Activated CD8-positive, alpha-beta memory T cell treated with anti-CD3 and anti-CD28 coated beads for 4 hours (primary cell): ENCODE measurements at places on chromosomes 12 and 14.

- DNase-seq = no peak
These were observed 69.4 kb downstream of the SPATA7 start for GRCh38 chr14:88454886-88455285.

GRCh38 chr12:107557026-107557425 is 128.6 kb upstream of the PWP1 start:
- no peak for DNase-seq

DNA sequence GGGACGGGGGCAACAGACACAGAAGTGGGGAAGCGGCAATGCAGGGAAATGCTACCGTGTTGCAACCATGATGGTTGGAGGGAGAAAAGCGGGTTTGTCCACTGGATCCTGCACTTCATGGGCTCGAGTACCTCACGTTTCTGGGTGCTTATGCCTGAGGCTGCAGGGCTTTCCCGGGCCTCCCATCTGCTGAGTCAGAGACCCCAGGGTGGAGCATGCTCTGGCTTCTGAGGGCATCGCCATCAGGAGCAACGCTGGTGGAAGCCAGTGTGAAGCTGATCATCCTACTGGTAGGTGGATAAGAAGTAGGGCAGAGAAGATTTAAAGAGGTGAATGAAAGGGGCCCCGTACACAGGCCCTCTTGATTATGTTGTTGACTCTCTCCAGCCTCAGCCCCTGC is 5.0 kb upstream of the ADGRD1 start:
- no peak for DNase-seq

DNA sequence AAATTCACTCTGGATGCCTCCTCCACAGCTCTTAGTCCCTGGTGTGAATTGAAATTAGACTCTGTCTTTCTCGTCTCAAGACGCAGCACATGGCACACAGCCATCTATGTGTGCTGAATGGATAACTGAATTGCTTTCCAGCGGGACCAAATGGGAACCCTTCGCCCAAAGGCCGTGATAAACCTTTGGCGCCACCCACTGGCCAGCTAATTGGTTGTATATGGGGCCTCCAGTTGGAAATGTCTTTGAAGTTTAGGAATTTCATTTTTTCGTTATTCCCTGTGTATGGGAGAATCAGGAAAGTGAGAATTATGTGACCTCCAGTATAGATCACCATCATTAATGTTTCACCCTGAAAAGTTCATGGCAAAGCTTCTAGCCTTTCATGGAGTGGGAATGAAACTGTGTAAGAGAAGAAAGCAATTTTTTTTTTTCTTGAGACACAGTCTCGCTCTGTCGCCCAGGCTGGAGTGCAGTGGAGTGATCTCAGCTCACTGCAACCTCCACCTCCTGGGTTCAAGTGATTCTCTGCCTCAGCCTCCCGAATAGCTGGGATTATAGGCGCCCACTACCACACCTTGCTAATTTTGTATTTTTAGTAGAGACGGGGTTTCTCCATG is 9.8 kb upstream of the HSP90AA1 start:
- DNase-seq = peak; percentile 48

GRCh38 chr12:104182621-104183378 is 32.8 kb upstream of the TXNRD1 start:
- DNase-seq = no peak

- no peak for DNase-seq
These were observed 49.3 kb downstream of the TMEM30B start for GRCh38 chr14:61231810-61232209.

DNA sequence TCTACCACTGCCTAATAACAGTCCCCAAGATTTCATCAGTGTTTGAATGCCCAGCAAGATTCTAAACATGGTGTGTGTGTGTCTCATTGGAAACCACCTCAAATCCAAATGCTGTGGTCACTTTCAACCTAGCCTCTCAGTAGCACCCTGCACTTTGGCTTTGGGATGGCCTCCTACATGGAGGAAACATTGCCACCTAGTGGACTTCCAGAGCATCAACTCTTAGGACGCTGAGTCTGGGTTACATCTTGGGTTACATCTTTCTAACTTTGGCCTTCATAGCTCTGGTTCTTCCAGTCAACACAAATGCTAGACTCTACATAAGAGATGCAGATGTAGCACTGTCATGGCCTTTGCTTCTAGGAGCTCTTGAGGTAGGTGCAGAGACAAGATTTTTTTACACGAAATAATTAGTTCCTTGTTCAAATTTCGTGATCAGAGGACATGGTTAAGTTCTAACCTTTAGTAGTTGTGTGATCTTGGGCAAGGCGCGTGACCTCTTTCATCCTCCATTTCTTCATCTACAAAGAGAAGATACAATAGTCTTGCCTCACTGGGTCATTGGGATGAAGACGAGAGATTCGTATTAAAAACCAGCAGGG is 113.5 kb upstream of the VASH1 start:
- no peak for DNase-seq

GRCh38 chr14:101716956-101717662 is 44.4 kb upstream of the PPP2R5C start:
- DNase-seq = no peak

DNA sequence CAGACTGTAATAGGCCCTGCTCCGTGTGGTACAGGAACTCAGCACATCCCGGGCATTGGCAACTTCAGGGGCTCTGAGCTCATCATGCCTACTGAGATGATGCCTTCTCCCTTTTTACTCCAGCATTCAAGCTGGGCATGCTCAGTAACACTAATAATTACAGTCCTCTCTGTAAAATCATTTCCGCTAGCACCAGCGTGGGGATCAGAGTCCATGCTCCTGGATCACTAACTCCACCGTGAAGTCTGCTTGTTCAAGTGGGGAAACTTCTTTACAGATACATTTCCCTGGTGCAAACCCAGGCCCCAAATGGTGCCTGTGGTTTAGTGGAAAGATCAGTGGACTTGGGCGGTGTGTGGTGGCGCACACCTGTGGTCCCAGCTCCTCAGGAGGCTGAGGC is 16.7 kb downstream of the CLSTN3 start:
- DNase-seq = no peak

GRCh38 chr12:78490861-78491260 is 373.7 kb upstream of the SYT1 start:
- DNase-seq = no peak

GRCh38 chr12:98439981-98440581 is 75.3 kb upstream of the TMPO start:
- no peak for DNase-seq

DNA sequence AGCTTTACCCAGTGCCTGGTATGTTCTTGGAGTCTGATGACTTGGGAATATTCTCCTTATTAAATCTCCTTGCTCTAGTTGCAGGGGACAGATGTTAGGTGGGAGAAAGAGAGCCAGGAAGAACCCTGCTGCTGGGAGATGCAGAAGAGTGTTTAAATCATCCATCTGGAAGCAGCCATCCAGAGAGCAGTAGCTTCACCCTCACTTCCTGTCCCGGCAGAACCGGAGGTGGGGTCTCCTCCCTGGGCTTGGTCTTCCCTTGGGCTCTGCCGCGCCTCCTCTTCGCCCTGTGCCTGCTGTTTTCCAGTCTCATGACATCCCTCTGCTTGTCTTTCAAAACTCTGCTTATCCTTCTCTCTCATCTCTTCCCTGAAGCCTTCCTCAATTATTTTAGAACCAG is 15.5 kb downstream of the B4GALNT3 start:
- DNase-seq = no peak

DNA sequence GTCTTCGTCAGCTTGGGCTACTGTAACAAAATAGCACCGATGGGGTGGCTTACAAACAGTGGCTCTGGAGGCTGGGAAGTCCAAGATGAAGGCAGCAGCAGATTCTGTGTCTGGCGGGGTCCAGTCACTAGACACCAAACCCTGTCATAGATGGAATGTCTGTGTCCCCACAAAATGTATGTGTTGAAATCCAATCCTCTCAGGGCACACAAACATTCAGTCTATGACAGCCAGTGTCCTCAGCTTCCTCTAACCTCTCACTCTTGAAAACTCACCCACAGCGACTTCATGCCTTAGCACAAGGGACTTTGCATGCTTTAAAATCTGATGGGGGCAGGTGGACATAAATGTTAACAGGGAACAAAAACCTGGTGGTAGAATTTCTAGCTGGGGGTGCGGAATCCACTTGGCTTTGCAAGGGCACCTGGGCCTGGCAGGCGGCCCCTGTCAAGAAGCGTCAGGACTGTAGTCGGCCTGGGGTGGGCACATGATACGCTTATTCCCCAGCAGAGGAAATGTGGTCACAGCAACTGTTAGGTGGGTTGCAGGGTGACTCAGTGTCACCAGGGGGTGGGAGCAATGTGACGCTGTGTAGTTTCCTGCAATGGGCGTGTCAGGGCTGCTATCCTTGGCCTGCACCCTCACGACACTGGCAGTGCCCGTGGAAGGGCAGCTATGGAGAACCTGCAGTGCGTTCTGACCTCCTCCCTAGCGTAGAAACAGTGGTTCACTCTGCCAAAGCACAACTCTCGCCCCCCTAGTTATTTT is 17.7 kb downstream of the RIN3 start:
- DNase-seq = peak; percentile 82

DNA sequence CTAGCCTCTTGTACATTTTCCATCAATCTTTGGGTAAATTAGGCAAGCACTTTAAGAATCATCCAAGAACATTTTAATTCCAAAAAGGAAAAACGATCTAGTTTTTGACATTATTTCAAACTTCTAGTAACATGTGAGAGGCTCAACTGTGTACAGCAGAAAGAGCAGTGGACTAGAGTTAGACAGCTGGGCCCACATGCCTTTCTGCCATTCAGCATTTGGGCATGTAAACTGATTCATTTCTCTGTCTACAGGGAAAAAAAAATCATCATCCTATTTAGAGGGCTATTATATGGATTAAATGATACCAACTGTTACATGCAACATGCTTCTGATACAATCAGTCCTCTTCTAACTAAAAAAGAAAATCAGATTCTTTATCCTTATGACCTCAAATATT is 17.7 kb downstream of the ATP2B1 start:
- DNase-seq = no peak

DNA sequence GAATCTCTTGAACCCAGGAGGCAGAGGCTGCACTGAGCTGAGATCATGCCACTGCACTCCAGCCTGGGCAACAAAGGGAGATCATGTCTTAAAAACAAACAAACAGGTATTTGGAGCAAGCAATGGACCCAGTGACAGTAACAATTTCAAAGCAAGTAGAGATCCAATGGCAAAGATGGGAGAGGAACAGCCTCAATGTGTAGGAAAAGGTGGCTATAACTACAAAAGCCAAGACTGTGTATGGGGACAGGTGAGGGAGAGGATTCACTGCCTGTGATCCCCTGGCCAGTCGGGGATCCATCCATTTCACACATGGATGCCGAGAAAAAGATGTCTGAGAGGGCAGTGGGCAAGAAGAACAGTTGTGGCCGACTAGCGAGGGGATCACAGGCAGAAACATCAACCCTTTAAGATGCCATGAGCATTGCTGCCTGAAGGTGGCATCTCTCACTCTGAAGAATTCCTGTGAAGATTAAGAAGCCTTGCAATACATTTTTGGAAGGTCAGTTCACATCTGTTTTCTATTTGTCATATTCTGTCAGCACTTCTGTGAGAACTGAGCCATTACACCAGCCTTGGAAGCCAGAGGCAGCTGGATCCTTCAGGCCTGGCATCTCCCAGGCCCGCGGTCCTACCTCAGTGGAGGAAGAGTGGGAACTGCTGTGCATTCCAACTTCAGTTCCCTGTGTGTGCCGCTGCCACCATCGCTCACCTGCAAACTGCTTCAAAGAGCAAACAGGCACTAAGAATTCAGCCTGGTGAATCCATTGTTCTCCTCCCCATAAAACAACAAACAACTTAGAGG is 54.5 kb upstream of the FRS2 start:
- DNase-seq = no peak

- no peak for DNase-seq
These were observed 93.6 kb downstream of the PELI2 start for GRCh38 chr14:56211844-56212243.

GRCh38 chr14:92865674-92866073 is 57.3 kb upstream of the CHGA start:
- no peak for DNase-seq

DNA sequence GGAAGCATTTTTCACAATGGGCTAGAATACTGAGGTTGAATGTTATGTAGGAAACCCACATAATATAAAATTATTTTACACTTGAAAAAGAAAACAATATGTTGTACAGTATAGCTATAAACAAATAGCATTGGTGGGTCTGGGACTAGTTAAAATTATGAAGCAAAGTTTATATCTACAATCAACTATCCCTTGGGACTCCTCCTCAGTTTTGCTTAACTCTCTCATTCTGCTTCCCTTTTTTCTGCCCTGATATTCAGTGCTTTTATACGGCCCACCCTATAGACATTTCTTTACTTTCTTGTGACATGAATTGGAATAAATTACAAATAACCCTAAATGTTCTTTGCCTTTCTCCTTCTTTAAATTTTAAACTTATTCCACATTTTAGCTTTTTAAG is 300.5 kb downstream of the FBXL14 start:
- no peak for DNase-seq

DNA sequence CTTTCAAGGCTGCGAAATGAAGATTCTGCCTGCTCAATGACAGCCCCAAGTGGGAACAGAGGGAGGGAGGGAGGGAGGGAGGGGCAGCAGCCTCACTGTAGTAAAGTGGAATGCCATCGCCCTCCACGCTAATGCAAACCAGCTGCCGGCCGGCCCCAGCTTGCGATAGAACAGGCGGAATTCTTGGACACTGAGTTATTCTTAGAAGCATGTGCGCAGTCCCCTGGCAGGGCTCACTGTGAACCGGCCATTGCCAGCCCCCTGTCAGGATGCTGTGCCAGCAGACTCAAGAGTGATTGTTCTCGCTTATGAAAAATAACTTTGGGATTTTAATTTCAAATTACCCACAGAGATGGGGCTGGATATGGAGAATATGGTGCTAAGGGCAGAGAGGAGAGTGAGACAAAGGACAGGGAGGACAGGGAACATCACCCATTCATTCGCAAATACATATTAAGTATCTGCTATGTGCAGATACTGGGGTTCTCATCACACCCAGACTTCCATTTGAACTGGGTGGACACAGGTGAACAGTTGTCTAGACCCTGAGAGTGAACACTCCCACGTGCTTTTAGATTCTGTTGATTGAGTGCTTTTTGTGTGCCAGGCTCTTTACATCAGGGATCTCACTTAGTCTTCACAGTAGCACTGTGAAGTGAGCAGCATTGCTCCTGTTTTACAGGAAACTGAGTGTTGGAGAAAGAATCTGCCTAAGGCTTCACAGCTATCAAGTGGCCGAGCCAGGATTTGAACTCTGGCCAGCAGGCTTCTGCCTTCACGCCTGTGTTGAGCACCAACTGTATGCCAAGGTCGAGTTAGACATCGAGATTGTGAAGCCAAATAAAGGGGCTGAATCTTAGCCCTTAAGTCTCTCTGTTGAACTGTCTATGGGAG is 192.9 kb downstream of the C12orf75 start:
- DNase-seq = no peak

DNA sequence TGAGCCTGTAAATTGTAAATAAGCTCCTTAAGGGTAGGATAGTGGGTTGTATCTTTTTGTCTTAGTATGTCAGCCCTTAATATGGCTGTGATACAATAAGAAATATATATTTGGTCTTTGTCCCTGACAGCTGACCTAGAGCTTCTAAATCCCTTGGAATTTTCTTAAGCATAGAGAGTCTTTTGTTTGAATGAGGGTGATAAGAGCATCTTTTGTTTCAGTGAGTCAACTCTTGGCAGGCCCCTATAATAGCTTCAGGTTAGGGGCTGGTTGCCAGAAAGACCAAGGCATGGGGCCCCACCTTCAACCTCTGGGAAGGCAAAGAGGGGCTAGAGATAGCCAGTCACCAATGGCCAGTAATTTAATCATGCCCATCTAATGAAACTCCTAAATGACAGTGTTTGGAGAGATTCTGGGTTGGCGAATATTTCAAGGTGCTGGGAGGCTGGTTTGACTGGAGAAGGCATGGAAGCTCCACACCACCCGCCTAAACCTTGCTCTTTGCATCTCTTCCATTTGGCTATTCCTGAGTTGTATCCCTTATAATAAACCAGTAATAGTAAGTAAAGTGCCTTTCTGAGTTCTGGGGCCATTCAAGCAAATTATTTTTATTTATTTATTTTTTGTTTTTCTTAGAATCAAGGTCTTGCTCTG is 10.5 kb downstream of the PALS1 start:
- DNase-seq = no peak
